ENCODE measurements at places on chromosomes 13 and 19.

GRCh38 chr13:21619633-21620220 lies 15.8 kb upstream of the MICU2 start:
- DNase-seq = no peak

GRCh38 chr13:67283637-67284036 lies 53.5 kb upstream of the PCDH9 start:
- no peak for DNase-seq

DNA sequence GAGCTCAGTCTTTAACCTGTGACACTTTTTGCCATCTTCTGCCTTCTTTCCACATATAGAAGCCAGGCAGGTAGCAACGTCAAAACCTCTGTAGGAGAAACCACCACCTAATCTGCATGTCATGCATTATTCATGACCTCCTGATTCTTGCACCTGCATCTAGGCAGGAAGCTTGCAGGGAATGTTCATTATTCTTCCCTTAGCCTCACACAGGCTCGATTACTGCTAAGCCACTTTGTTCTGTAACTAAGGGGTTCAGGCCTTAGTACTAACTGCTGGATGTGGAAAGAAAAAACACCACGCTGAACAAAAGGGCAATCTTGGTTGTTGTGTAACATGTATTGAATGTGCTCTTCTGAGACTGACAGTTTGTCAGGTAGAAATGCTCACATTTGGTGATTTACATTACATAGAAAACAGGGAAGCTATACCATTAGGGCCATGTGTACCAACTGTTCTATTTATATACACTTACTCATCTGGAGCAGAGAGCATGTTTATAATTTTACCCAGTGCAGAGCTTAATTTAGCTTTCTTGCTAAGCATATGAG lies 366.9 kb downstream of the KLF12 start:
- DNase-seq = no peak

GRCh38 chr13:113357529-113357928 lies 6.4 kb downstream of the GRTP1 start:
- peak; percentile 2 for DNase-seq

GRCh38 chr13:32165796-32166195 lies 134.2 kb downstream of the FRY start:
- no peak for DNase-seq

GRCh38 chr19:45640849-45641273 lies 1.7 kb upstream of the EML2 start:
- no peak for DNase-seq

- DNase-seq = no peak
These were observed 26.8 kb downstream of the RASA3 start for GRCh38 chr13:114105521-114106225.

Measured in Panc1 (cell line).